Stimulated activated CD8-positive, alpha-beta memory T cell treated with anti-CD3 and anti-CD28 coated beads, Interleukin-4, amount 100 ng/mL, for 24 hours (primary cell): ENCODE measurements at places on chromosomes 1 and 21.
A peak's percentile ranks its signal among the peaks of the same experiment; 100 is the strongest.

DNA sequence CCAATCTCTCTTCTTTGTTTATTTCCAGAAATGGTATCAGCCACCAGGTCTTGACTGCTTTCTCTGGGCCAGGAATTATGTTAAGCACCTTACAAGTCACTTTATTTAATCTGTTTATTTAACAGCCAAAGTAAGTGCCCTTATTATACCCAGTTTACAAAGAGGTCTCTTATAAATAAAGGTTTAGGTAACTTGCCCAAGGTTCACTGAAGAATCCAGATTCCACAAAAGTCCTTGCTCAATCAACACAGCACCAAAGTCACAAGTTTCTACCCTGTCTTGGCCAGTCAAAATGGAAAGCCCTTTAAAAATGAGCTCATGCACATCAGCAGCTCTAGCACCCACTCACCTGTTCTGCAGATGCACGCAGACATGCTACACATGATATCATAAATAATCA, 28.0 kb upstream of the ATP1A1 start:
- DNase-seq, result no peak

GRCh38 chr21:29219165-29219770, 79.5 kb upstream of the BACH1 start:
- DNase-seq, result no peak

GRCh38 chr1:112021263-112021662, 31.8 kb upstream of the KCND3 start:
- DNase-seq, result no peak

- DNase-seq, result no peak
These were observed 24.3 kb upstream of the APP start for GRCh38 chr21:26194811-26195251.

DNA sequence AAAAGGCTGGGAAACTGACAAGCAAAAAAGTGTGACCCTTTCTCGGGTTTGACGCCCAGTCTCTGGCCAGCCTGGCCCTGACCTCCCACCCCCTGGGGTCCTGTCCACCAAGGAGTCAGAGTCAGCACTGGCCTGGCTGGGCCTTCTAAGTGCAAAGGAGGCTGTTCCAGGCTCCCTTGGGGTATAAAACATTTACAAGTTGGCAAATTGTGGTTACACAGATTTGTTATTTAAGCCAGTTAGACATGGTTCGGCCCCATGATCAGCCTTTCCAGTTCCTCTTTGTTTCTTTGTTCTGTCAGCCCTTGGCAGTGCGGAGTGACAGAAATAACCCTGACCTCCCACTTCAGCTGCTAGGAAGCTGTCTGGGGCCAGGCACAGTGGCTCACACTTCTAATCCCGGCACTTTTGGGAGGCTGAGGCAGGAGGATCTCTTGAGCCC, 161.6 kb upstream of the RAB4A start:
- DNase-seq, result no peak

DNA sequence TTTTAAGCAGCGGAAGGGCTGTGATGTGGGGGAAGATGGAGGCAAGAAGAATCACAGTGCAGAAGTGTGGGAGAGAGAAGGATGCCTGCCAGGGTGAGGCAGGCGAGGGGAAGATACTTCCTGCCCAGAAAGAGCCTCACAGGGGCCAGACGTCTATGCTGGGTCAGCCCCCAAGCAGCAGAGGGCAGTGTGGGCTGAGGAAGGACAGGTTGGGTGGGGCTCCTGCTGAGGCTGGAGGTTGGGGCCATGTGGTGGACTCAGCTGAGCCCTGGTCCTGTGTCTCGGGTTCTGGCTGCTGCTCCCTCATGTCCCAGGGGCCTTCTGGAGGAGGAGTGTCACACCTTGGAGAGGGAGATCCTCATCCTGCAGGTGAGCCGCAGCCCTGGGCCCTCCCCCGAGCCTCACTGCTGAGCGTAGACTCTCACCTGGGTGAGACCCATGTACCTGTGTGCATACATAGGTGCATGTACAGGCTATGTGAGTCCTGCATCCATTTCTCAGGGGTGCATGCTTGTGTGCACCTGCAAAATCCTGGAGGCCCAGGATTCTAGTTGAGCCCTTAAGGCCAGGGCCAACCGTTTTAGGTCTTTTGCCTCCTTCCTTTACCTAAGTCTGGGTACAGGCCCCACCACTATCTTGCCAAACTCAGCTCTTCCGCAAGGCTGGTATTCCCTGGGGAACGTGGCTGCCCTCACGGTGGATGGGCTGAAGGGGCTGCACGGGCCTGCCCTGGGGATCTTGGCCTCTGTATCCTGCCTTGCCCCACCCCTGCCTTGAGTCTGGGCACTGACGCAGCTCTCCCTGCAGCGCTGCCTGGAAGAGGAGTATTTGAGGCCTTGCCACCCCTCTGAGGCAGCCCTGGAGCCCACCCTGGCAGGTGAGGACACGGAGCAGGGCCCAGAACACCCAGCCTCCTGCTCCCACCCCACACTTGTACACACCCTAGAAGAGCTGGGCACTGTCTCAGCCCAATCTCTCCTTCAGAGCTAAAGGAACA, 3.7 kb downstream of the CCDC24 start:
- DNase-seq, result no peak

- DNase-seq, result no peak
These were observed 86.0 kb downstream of the CASZ1 start for GRCh38 chr1:10710489-10710888.

- peak; percentile 55 for DNase-seq
These were observed 64.0 kb downstream of the ITPKB start for GRCh38 chr1:226674892-226675714.

GRCh38 chr1:69967245-69967766, 238.1 kb downstream of the LRRC40 start:
- no peak for DNase-seq

- DNase-seq, result no peak
These were observed 2.4 kb downstream of the BLACAT1 start for GRCh38 chr1:205453466-205453865.

- DNase-seq, result no peak
These were observed 15.2 kb upstream of the YRDC start for GRCh38 chr1:37822906-37823815.

- no peak for DNase-seq
These were observed 5.9 kb upstream of the VPS45 start for GRCh38 chr1:150061632-150062101.

DNA sequence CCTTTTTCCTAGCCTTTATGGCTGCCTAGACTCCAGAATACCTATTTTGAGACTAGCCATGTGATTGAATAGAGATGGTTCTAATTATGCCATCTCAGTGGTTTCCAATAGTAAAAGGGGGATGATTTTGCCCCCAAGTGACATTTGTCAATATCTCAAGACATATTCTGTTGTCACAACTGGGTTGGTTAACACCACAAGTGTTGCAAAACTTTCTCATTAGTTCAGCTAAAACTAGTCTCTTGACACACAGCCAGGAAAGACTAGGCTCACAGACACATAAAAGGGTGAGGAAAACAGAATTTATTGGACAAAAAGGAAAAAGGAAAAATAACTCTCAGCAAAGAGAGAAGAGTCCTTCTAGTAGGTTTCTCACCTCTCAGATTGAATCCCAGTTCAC, 39.9 kb upstream of the GBP5 start:
- no peak for DNase-seq

DNA sequence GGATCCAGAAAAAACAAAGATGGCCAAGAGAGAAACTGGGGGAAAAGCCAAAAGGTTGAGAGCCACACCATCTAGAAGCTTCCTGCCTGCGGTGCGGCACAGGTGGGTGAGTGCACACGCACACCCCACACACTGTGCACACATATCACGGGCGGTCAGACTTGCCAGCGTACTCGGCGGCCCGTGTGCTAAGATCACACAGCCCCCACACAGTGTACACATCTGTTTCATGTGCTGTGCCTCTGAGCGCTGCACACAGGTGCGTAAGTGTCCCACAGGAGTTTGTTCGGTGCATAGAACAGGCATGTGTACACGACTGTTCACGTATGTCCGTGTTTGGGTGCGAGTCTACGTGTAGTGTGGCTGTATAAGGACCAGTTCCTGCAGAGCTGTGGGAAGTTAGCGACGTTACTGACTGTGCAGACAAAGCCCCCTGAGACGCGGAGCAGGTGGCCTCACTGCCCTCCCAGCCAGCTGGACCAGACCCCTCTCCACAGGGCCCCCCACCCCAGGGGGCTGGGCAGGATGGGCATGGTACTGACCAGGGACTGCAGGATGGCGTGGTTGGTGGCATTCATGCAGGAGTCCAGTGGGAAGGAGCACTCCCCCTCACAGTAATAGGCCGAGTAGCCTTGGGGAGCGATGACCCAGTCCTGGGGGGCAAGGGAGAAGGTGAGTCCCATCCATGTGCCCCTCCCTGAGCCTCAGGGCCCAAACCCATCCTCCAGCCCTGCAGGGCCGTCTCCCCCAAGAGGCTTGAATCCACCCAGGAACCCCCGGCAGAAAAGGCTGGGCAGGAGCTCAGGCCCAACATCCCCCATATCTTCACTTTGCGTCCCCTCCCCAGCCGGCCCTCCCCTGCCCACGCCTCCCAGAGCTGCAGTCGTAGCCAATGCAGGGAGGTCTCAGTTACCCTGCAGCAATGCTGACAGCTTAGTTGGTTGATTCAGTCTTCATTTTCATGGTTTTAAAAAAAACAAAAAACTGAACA, 8.3 kb downstream of the OXCT2 start:
- DNase-seq, result no peak
